Central memory CD8-positive, alpha-beta T cell (primary cell): ENCODE measurements at places on chromosomes 12 and 14.

DNA sequence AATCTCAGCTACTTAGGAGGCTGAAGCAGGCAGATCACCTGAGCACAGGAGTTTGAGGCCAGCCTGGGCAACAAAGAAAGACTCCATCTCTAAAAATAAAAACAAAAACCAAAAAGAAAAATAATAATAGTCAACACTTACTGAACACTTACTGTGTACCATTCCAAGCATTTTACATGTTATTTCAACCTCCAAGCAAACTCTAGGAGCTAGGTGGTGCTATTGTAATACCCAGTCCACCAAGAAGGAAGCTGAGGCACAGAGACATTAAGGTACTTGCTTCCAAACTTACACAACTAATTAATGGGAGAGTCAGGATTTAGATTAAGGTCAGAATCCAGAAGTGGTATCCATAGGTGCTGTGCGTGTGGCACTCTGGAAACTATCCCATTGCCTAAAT lies 13.7 kb upstream of the OR6J1 start:
- DNase-seq, result no peak
- H3K36me3 ChIP-seq, result no peaks in the 10 kb centered on the region
- no peak overlapping the region for H3K4me3 ChIP-seq
- no peak overlapping the region for H3K27ac ChIP-seq
- H3K4me1 ChIP-seq, result no peaks in the 10 kb centered on the region
- H3K27me3 ChIP-seq, result no peaks in the 10 kb centered on the region

DNA sequence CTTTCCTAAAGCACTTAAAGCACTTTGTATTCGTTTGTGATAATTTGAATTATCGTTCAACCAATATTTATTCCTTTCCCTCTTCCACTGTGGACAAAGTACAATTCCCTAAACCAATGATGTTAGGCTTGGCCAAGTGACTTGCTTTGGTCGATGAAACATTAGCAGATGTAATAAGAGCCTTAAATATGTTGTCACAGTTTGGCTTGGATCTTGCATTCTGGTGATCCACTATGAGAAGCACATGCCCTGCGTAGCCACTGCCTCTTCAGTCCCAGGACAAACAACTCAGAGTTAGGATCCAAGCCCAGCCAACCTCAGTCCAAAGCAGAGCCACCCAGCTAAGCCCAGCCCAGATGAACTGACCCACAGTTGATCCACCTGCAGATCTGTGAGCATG lies 8.4 kb upstream of the C12orf75 start:
- H3K4me3 ChIP-seq, result no peak overlapping the region
- no peak for DNase-seq

GRCh38 chr12:22743700-22744099 lies 118.7 kb downstream of the ETNK1 start:
- peaks cover 47% of the 10 kb centered on the region for H3K27me3 ChIP-seq
- peaks cover 2% of the 10 kb centered on the region for H3K36me3 ChIP-seq
- DNase-seq, result no peak
- H3K27ac ChIP-seq, result no peak overlapping the region
- H3K4me1 ChIP-seq, result no peaks in the 10 kb centered on the region

DNA sequence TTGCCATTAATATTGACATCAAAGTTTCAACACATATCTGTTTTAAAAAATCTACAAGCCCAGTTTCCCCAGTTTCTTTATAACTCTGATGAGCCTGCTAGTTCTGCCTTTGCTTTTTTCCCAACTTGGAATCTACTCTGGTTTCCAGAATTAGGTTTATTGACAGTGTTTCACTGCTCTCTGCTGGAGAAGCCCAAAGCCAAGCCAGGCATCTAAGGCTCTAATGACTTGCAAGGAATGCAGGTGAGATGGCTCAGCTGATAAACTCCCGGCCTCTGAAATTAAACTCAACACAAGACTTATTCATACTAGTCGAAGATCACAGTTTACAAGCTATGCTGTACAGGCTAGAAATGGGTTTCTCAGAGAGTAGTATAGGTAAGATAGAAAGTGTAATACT lies 54.3 kb downstream of the HMGA2 start:
- H3K36me3 ChIP-seq, result no peaks in the 10 kb centered on the region
- no peak overlapping the region for H3K27ac ChIP-seq
- peaks cover 39% of the 10 kb centered on the region for H3K27me3 ChIP-seq

- no peak overlapping the region for H3K4me3 ChIP-seq
- no peaks in the 10 kb centered on the region for H3K36me3 ChIP-seq
- no peaks in the 10 kb centered on the region for H3K4me1 ChIP-seq
- H3K27me3 ChIP-seq, result no peaks in the 10 kb centered on the region
- DNase-seq, result no peak
- no peak overlapping the region for H3K27ac ChIP-seq
Measured at GRCh38 chr12:90548595-90548994, 406.4 kb downstream of the CCER1 start.

DNA sequence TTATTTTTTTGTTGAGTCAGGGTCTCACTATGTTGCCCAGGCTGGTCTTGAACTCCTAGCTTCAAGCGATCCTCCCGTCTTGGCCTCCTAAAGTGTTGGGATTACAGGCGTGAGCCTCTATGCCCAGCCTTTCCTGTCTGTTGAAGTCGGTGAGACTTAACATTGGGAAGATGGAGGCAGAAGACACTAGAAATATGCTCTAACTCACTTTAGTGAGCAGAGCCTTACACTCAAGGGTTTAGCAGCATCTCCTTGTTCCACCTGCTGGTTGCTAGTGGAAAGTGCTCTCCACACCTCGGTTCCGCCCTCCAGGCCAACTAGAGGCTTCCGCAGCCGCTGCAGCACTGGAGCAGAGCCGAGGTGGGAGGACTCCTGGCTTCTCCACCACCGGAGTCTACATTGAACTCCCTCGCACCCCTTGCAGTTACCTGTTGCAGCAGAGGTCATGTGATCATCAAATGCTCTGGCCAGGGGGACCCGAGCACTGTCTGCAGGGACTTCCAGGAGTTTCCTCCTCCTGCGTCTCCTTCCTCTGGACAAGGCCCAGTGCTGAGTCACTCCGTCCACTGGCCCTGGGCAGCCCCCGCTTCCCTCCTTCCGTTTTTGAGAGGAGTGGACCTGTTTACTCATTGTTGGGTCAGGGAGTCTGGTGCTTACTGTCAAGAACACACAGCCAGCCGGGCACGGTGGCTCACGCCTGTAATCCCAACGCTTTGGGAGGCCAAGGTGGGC lies 9.4 kb upstream of the HVCN1 start:
- no peaks in the 10 kb centered on the region for H3K36me3 ChIP-seq
- H3K4me1 ChIP-seq, result peaks cover 16% of the 10 kb centered on the region
- no peaks in the 10 kb centered on the region for H3K27me3 ChIP-seq
- no peak overlapping the region for H3K4me3 ChIP-seq

DNA sequence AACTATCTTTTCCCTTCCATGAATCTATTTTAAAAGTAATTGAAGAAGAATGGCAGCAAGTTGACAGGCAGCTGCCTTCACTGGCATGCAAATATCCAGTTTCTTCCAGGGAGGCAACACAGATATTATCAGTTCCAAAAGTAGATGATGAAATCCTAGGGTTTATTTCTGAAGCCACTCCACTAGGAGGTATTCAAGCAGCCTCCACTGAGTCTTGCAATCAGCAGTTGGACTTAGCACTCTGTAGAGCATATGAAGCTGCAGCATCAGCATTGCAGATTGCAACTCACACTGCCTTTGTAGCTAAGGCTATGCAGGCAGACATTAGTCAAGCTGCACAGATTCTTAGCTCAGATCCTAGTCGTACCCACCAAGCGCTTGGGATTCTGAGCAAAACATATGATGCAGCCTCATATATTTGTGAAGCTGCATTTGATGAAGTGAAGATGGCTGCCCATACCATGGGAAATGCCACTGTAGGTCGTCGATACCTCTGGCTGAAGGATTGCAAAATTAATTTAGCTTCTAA lies 18.4 kb downstream of the TMPO start:
- peaks cover 58% of the 10 kb centered on the region for H3K36me3 ChIP-seq
- DNase-seq, result no peak
- peaks cover 6% of the 10 kb centered on the region for H3K4me1 ChIP-seq
- no peaks in the 10 kb centered on the region for H3K27me3 ChIP-seq
- no peak overlapping the region for H3K27ac ChIP-seq

GRCh38 chr12:51390891-51391282 lies 319 bp downstream of the GALNT6 start:
- H3K4me1 ChIP-seq, result peaks cover 73% of the 10 kb centered on the region
- H3K36me3 ChIP-seq, result peaks cover 8% of the 10 kb centered on the region
- H3K4me3 ChIP-seq, result peak overlapping the region; percentile 99

GRCh38 chr12:106309671-106310505 lies 7.4 kb downstream of the TCP11L2 start:
- H3K27ac ChIP-seq, result peak overlapping the region; percentile 4
- no peak for DNase-seq
- no peak overlapping the region for H3K4me3 ChIP-seq

GRCh38 chr12:83954956-83955601 lies 957.5 kb downstream of the SLC6A15 start:
- DNase-seq, result no peak
- H3K4me3 ChIP-seq, result no peak overlapping the region
- no peaks in the 10 kb centered on the region for H3K36me3 ChIP-seq
- no peak overlapping the region for H3K27ac ChIP-seq
- no peaks in the 10 kb centered on the region for H3K4me1 ChIP-seq

- H3K4me1 ChIP-seq, result peaks cover 8% of the 10 kb centered on the region
- peaks cover 15% of the 10 kb centered on the region for H3K27me3 ChIP-seq
- H3K4me3 ChIP-seq, result no peak overlapping the region
- H3K27ac ChIP-seq, result no peak overlapping the region
- DNase-seq, result no peak
Measured at GRCh38 chr12:59499774-59500173, 96.1 kb upstream of the SLC16A7 start.

- no peaks in the 10 kb centered on the region for H3K4me1 ChIP-seq
- no peak for DNase-seq
- no peak overlapping the region for H3K4me3 ChIP-seq
- H3K27me3 ChIP-seq, result no peaks in the 10 kb centered on the region
Measured at GRCh38 chr12:63945777-63946176, 101.3 kb downstream of the SRGAP1 start.
